Fibroblast of pulmonary artery (primary cell): ENCODE measurements at places on chromosomes 1 and 21.

- DNase-seq = peak; percentile 81
Measured at GRCh38 chr1:27044613-27045151, 32.0 kb upstream of the TENT5B start.

DNA sequence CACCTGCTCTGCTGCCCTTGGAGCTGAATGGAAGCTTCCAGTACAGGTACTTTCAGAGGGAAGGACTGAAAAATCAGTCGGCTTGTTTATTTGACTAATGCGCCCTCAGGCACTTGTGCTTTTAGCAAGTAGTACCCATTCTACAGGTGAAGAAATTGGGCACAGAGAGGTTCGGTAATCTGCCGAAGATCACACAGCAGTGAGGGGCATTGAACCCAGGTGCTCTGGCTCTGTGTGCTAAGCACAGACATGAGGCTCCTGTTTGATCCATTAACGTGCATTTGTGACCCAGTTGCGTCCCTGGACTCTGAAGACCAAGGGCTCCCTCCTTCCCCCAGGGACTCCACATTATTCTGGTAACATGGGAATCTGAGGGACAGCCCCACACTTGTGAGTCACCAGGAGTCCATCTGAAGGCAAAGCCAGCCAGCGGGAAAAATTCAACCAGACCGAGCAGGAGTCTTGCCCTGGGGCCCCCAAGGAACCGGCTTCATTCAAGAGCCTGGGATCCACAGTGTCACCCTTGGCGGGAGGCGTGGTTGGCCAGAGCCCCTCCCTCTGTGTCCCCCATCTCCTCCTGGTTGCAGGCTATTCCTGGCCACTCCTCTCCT lies 192.4 kb upstream of the ARHGEF16 start:
- no peak for DNase-seq

DNA sequence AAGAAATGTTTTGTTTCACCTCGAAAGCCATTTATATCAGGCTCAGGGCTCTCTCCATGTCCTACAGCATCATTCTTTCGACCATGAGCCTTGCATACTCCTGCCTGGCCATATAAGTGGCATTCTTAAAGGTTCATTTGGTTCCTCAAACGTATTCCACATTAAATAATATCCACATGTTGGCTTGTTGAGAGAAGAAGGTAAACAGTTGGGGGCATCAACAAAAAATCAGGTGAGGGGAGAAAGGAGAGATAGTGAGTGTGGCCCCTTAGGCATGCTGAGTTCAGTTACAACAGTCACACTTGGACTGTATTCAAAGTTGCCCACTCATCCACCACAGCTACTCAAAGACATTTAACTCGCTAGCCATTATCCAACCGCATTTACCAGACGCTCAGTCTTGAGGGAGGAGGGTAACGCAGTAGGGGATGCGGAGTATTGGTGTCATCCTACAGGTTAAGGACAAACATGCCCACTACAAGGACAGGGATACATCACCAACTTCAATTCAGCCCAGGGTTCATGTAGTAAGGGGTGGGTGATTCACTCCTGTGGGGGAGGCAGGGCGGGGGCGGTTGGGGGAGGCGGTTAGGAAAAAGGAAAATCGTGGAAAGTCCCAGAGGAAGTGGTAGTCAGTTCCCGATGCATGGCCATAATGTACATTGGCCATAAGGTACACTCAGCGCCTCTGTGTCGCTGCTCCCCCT lies 1.4 kb downstream of the ZNF697 start:
- peak; percentile 67 for DNase-seq

DNA sequence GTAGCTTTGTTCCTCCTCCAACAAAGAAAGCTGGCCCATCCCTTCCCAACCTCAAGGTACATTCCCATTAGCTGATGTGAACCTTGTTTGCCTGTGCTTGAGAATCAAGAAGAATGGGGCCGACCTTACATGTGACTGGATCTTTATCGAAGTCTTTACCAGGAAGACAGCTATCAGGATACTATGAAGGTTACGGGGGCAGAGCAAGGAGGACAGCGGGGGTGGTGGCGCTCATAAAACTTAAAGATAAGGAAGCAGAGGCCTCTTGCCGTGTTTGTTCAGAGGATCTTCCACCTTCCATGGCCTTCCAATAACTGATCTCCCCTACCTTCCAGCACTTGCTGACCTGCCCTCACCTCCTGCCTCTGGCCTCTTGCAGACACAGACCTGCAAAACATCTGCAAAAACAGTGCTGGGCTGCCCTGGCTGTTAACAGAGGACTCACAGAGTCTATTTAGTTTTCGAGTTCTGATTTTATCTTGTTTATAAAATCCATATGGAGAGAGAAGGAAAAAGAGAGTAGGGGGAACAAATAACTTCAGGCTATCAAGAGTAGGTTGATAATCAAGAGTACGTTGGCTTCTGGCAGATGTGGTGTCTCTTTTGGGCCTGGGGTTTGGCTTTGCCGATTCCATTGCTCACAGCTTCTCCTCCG lies 198.0 kb downstream of the HUNK start:
- no peak for DNase-seq

GRCh38 chr1:180092931-180093650 lies 61.6 kb upstream of the QSOX1 start:
- peak; percentile 50 for DNase-seq
